ENCODE measurements at places on chromosomes 6 and 20.

GRCh38 chr6:54754406-54754805, 92.2 kb upstream of the FAM83B start:
- DNase-seq, result no peak

DNA sequence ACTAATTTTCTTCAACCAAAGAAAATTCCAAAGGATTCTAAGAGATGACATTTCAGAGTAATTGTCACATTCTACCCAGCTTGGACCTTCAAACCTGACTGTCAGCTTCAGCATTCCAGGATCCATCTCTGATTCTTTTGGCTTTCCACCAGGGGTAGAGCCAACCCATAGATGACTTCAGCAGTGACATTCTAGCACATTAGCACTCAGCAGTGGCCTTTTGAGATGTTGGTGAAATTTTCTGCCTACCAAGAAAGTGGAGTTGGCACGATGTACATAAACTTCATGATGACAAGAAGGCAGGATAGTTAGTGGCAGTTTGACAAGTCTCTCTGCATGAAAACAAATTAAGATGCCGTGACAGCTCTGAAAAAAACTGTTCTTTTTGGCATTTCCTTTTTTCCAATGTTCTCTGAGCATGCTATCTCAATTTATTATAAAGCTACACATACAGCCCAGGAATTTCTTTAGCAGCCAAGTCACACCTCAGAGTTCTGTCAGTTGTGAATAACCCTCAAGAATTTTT, 466.5 kb upstream of the RNF217 start:
- no peak for DNase-seq

DNA sequence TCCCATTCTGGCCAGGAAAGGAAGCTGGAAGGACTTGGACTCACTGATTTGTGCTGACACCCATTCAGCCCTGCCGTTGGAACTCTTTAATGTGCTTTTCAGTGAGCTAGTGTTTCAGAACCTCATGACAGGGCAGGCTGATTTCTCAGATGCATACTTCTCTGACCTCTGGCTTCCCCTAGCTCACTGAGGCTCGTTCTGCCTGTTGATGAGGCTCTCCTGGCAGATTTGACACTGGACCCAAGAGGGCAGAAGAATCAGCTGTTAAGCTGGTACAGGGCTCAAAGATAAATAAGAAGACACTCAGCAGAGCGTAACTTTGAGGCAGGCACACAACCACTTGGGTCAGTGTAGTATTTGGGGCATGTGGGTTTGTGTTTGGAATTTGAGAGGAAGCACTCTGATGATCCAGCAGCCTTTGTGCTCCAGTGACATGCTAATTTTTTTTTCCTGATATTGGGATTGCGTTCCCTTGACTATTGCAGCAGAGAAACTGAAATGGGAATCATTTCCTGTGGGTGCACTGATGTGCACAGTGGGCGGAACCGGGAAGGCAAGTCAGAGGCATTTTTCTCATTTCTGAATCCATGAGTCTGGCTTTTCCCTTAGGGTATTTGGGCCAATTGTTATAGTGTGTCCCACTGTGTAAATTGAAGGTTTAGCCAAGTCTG, 80.2 kb downstream of the CARMIL1 start:
- DNase-seq, result no peak

- no peak for DNase-seq
These were observed 619.1 kb upstream of the FLRT3 start for GRCh38 chr20:14956538-14956937.

DNA sequence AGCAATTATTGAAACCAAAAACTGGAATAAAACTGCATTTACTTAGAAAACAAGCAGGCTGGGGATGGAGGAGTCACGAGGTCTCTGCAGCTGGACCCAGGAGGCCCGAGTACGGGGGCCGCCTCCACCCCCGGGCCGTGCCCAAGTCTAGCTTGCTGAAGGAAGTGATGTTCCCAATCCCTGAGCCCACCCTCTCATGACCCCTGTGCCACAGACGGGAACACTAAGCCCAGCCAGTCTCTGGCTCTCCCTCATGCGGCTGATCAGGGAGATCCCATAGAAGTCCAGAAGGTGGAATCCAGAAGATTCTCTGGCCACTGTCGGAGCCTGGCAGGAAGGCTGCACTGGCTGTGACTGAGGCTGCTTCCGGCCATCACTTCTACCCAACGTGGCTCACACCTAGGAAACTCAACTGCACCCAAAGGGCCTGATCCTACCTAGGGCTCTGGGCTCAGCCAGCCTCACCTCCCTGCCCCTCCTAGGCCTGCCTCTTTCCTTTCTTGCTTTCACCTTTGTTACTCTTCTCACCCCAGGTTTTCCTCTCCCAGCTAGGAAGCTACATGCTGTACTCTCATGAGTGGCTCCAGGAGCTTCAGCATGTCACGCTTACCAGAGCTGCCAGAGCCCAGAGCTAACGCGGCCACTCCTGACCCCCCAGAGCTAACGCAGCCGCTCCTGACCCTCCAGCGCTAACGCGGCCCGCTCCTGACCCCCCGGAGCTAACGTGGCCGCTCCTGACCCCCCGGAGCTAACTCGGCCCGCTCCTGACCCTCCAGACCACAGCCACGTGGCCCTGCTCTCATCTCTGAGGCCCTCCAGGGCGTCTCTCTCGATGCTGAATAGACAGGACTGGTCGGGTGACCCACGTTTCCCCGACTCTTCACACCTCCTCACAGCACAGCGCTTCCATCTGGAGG, 24.7 kb upstream of the HELZ2 start:
- DNase-seq, result no peak

DNA sequence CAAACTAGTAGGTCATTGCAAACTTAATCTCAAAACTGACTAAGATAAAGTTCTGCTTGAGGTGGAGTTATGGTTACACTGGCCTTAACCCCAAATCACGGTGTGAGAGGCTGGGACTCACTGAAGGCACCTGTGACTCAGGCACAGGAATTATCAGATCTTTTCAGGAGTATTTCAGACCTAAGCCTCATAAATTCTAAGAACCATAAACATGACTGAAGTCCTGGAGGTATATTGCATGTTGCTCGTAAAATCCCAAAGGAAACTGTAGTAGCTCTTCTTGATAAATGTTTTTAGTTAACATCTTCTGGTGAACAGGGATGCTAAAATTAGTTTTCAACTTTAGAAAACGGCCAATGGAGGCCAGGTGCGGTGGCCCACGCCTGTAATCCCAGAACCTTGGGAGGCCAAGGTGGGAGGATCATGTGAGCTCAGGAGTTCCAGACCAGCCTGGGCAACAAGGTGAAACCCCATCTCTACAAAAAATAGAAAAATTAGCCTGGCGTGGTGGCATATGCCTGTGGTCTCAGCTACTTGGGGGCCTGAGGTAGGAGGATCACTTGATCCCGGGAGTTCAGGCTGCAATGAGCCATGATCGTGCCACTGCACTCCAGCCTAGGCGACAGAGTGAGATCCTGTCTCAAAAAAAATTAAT, 36.5 kb downstream of the DZANK1 start:
- DNase-seq, result no peak

DNA sequence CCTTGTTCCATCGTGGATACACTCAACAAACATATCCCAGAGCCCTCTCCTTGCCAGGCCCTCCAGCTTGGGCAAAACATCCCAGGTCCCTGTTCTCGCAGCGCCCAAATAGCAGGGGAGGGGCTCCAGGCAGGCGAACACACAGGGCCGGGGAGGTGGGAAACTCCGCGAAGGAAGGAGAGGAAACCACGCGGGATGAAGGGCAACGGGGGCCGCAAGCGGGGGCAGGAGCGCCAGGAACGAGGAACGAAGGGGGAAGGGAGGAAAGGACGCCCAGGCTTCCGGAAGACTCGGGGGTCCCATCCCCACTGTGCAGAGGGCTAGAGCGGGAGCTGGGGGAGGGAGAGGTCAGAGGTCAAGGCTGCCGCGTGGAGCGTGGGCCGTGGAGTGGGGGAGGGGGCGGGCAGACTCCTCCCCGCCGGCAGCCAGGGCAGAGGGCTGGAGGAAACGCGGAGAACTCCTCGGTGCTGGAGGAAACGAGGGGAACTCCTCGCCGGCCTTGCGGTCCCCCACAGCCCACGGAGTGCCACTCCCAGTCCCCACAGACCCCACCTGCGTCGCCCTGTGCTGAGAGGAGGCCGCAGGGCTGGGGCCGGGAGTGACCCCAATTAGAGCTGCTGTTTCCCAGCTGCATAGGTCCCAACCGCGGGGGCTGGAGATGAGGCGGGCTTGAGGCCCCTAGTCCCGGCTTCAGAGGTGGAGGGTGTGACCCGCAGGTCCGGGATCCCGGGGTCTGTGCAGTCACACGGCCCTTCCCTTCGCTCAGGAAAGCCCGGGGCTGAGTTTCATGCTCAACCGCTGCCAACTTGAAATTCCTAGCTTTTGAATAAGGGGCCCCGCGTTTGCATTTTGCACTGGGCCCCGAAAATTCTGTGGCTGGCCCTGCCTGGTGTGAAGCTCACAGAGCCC, 1.2 kb upstream of the RBM38 start:
- peak; percentile 40 for DNase-seq

- DNase-seq, result no peak
These were observed 4.9 kb downstream of the TGM2 start for GRCh38 chr20:38159957-38160756.

- DNase-seq, result no peak
These were observed 130.0 kb downstream of the TSHZ2 start for GRCh38 chr20:53101992-53102760.

DNA sequence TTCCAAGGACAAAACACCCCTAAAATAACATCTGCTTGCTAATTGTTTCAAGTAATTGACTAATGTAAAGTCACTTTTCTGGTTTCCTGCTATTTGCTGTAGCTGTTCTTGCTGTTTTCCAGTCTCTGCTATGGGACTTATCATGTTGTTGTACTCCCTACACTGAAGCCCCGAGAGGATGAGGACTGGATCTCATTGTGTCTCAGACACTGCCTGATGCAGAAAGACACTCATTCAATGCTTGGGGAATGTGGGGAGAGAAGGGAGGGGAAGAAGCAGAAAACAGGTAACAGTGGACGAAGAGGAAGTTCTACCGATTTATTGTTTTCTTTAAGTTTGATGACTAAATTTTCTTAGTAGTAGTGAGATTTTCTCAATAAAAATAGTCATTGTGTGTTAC, 79.8 kb downstream of the DOK5 start:
- DNase-seq, result no peak

- DNase-seq, result no peak
These were observed 33.8 kb downstream of the RIN2 start for GRCh38 chr20:19791887-19792286.

GRCh38 chr6:31782126-31782855, 5.2 kb upstream of the VWA7 start:
- no peak for DNase-seq

DNA sequence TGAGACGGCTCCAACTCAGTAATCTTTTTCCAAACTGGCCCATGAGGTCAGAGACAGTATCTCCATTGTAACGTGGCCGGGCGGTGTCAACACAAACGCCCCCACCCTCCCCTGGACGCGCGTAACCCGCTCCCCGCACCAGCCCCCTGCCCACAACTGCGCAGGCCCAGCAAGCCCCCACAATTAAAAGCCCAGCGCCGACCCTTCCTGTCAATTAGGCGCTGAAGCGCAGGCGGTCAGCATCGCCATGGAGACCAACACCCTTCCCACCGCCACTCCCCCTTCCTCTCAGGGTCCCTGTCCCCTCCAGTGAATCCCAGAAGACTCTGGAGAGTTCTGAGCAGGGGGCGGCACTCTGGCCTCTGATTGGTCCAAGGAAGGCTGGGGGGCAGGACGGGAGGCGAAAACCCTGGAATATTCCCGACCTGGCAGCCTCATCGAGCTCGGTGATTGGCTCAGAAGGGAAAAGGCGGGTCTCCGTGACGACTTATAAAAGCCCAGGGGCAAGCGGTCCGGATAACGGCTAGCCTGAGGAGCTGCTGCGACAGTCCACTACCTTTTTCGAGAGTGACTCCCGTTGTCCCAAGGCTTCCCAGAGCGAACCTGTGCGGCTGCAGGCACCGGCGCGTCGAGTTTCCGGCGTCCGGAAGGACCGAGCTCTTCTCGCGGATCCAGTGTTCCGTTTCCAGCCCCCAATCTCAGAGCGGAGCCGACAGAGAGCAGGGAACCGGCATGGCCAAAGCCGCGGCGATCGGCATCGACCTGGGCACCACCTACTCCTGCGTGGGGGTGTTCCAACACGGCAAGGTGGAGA, at the start of the genes HSPA1A and HSPA1L:
HSPA1A (plus strand) TSS at position 519 of the 814 bp plus-strand sequence; CDS start at position 733, 214 bp downstream.
HSPA1L (minus strand) TSS at position 259 of the 814 bp plus-strand sequence. CDS start 3,311 bp downstream, outside the sequence.
- peak; percentile 95 for DNase-seq

DNA sequence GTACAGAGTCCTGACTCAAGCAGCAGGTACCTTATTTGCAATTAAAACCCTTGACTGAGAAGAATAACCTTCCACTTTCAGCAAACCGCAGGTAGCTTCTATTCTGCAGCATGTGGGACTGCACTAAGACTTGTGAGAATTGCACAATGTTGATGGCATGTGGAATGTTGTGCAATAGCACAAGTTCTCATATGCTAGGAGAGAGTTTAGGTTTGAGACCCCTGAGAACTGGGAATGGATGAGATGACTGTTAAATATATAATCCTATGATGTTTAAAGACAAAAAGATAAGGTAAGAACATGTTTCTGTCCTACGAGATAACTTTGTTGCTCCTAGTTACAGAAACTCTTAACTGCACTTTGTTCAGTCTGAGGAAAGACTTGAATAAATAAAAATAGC, 194.6 kb downstream of the OTOR start:
- no peak for DNase-seq

DNA sequence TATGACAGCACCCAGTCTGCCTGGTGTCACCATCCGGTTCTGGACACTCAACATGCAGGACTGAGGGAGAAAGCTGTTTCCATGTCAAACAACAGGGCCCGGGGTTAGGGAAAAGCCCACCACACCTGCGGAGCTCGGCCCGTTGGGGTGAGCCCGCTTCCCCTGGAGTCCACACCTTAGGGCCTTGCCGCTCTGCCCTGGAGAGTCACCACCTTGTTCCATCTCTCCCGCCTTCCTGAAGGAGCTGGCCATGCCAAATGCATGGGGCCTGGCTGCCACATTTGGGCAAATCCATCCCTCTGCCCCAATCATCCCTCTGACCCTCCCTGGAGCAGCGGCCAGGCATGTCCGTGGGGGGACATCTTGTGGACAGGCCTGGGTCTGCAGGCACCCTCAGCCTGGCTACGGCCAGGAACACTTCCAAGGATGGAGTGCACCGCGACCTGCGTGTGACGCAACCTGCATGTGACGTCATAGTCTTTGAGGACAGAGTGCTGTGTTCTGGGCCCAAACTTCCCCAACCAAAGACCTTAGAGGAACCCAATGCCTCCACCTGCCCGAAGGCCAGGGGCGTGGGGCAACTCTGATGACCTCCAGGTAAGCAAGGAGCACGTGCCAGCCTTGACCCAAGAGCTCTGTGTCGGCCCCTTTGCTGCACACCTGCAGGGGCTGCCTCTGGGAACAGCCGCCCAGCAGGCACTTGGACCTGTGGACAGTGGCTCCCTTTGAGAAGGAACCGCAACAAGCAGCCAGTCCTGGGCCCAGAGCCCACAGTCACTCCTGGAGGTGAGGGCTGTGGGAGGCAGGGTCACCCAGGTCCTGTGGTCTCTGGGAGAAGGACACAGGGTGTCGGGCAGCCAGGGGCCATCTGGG, 1.7 kb downstream of the CABLES2 start:
- no peak for DNase-seq

DNA sequence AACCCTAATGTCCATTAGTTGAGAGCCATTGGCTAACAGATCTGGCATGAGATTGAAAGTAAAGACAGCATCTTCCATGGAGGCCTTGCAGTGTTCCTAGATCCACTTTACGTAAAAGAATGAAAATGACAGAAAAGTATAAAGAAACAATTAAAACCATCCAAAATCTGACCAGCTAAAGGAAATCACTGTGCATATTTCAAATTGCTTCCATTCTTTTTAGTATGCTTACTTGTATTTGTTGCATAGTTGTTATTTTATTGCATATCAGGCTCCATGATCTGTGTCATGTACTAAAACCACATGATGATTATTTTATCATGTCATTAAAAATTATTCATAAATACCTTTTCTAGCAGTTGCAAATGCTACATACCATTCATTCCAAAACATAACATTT, 67.9 kb downstream of the GCLC start:
- no peak for DNase-seq

GRCh38 chr6:17352302-17352701, 41.1 kb upstream of the CAP2 start:
- no peak for DNase-seq
